ENCODE measurements at places on chromosomes 2 and 18.

GRCh38 chr18:24060644-24061043, 46.1 kb downstream of the TTC39C start:
- DNase-seq: no peak

DNA sequence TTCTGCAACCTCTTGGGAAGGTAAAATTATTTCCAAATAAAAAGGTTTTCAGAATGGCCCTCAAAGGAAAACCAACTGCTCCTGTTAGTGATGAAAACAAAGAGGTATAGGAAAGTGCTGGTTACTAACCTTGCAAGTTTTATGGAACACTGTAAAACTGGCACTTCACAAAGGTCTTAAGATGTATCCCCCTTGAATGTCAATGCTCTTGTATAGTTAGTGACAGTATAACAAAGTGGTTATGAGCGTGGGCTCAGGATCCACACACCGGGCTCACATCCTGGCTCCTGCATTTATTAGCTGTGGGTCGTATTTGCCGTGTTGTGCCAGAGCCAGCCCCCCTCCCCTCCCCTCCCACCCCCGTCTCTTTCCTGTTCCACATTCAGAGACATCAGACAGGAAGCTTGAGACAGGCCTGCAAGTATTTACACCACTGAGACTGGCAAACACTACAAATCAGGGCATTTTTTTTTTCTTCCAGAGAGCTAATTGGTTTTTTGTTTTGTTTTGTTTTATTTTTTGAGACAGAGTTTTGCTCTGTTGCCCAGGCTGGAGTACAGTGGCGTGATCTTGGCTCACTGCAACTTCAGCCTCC, 9.2 kb upstream of the DNPEP start:
- no peak for DNase-seq

GRCh38 chr2:153912798-153913396, 41.2 kb downstream of the GALNT13 start:
- DNase-seq: no peak

DNA sequence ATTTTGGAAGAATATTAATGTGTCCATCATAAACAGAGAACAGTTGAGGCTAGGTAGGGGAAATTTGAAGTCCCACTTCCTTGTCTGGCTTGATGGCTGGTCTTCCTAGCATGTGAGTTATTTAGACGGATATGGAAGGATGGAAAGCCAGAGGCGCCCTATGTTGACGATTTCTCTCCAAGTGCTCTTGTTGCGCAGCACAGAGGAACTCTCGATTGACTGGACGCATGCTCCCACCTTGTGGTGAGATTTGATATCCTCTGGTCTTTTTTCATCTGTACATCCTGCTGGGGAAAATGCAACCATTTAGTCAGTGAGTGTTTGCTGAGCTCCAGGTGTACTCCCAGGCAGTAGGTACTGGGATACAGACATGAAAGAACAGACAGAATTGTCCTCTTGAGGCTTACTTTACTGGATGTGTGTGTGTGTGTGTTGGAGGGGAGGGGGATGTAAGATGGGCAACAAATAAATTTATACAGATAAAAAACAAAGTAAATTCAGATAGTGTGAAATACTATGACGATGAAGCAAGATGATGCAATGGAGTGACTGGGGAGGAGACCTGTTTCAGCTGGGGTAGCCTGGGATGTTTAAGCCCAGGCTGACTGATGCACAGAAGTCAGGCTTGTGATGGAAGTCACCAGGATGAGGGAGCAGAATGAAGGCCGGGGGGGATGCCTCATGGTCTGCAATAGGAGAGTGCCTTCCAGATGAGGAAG, 137.2 kb downstream of the TRIM43 start:
- peak; percentile 7 for DNase-seq

DNA sequence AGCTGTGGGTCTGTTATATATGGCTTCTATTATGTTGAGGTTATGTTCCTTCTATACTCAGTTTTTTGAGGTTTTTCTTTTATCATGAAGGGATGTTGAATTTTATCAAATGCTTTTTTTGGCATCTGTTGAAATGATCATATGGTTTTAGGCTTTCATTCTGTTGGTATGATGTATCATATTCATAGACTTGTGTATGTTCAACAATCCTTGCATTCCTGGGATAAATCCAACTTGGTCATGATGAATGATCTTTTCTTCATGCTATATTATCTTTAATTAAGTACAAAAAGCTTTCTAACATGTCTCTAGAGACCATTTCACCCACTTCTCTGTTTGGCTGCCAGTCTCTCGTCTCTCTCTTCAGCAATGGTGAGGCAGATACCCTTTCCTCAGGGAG, 54.2 kb downstream of the MDH1 start:
- no peak for DNase-seq

GRCh38 chr2:221189431-221190067, 382.6 kb downstream of the EPHA4 start:
- no peak for DNase-seq

- no peak for DNase-seq
These were observed 9.5 kb upstream of the PARD3B start for GRCh38 chr2:204535764-204536163.

DNA sequence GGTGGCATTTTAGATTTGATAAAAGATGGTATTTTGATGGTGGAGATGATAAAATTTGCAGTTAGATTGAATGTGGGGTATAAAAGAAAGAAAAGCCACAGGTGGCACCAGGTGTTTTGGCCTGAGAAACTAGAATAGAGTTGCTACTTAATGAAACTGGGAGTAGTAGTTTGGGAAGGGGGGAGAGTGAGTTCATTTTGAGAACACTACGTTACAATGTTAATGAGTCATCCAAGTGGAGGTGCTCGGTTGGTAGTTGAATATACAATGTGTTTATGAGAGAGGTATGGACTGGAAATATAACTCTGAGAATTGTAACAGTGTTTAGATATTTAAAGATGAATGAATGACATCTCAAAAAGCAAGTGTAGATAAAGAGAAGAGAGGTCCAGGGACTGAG, 26.4 kb downstream of the EPG5 start:
- DNase-seq: no peak

GRCh38 chr2:3104261-3104660, 273.4 kb downstream of the EIPR1 start:
- no peak for DNase-seq

GRCh38 chr2:218893349-218894150, 12.9 kb downstream of the WNT10A start:
- no peak for DNase-seq

GRCh38 chr2:57726294-57726693, 320.3 kb upstream of the VRK2 start:
- DNase-seq: no peak

GRCh38 chr2:19748073-19748375, 153.8 kb downstream of the TTC32 start:
- no peak for DNase-seq

DNA sequence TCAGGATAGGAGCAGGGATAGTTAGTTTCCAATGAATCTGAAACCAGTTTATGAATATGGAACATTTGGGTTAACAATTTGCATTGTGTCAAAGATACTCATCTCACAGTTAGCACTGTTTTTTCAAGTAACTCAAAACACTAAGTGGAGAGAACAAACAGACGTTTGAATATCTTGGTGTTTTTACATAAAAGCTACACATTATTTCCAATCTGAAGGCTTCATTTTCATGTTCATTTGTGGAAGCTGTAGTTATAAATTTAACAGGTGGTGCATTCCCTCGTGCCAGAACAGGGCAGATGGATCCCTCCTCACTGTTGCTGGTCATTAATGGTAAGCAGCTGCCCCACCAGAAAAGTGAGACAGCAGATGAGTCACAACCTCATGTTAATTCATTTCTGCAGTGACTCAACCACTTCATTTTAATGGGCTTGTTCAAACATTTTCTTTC, 286.9 kb downstream of the TMX3 start:
- DNase-seq: no peak

- no peak for DNase-seq
These were observed 38.9 kb downstream of the KLF7 start for GRCh38 chr2:207126724-207127308.

- peak; percentile 23 for DNase-seq
These were observed 5.6 kb upstream of the GPR17 start for GRCh38 chr2:127640082-127641072.

DNA sequence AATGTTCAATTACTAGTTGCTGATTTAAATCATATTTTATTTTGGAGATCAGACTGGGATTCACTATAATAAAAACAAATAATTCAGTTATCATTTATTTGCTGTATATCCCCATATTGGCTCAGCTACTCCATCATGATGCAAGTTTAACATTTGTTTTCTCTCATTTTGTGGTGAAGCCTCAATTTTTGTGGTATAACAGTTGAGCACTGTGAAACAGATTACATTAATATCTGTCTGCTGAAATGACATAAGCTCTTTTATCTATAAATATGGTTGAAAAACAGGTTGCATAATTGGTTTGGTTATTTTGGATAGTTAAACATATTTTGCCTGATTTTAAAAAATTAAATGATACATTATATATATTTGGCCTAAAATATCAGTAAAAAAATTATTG, 67.7 kb downstream of the DPP4 start:
- no peak for DNase-seq
